ENCODE measurements at places on chromosomes 16 and 17. TPM values are rescaled to one million over a fixed set of nuclear protein-coding genes. Genes with fewer than 3 reads are reported as not detected.

DNA sequence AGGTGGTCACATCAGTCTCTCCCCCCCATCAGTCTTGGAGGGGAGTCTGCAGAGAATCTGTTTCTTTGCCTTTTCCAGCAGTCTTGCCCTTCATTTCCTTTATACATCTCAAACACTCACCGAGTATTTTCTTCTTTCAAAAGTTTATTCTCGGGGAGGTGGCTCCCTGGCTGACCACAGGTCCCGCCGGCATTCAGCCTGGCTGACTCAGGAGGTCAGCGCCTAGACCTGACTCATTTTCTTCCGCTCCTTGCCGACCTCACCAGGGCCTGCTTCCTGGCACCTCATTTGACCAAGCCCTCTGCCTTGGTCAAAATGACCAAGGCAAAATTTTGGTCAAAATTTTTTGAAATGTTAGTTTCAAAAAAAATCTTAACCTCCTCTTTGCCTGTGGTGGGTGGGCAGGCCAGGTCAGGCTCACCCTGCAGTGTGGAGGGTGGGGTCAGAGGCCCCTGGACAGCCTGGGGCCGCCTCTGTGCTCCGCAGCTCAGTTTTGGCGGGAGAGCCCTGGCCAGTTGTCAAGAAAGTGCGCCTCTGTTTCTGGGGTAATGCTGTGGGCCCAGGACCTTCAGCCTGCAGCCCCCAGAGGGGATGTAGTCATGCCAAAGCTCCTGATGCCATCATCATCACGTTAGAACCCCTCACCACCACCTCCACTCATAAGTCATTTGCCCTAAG is 165.6 kb downstream of the SPECC1 start:
- DNase-seq: no peak

The NPIPA8 gene
- 58.6 TPM for polyA plus RNA-seq

- DNase-seq: no peak
These were observed 11.1 kb upstream of the ATP2C2 start for GRCh38 chr16:84357191-84357651.

DNA sequence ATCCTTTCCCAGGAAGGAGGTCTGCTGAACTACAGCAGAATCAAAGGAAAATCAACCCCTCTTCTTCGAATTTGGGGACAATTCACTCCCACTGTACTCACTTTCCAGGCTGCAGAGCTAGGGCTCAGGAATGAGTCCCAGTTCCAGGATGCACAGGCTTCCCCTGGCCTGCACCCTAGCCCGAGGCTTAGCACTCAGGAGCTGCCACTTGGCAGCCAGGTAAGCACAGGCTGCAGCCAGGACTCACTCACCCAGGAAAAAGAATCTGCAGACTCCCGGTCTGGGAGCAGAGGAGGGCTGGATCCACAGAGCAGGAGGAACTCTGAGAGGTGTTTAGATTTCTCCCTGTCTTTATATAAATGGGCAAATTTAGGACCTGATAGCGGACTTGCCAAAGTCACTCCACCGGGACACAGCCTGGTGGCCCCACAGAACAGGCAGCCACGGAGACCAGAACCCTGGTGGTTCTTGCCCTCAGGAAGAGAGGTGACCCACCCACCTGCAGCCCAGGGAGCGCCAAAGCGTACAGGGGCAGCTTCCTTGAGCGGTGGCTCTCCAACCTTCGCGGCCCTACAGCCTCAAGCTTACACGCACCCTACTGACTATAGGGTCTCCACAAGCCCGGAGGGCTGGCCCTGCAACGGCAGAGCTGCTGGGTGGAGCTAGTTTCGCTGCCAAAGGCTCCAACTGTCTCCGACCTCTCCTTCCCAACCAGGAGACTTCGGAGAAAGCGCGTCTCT is 4.8 kb downstream of the CBLN1 start:
- DNase-seq: no peak

The ARHGDIG gene
- polyA plus RNA-seq: 6.0 TPM

DNA sequence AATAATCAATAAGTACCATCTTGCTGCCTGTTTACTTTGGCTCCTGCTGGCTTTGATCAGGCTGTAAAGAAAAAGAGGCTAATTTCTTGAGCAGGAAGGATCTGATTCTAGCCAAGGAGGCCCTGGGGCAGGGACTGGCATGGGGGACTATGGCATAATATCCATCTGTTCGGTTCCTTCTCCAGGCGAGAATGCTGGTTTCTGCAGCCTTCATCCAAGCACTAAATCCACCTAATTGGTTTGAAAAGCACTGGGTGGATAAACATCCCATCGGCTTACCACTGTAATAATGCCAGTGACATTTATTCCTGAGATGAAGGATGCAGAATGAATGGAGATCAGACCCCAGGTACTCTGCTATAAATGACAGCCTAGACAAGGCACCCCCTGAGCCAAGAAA is 180.0 kb upstream of the ASIC2 start:
- no peak for DNase-seq

DNA sequence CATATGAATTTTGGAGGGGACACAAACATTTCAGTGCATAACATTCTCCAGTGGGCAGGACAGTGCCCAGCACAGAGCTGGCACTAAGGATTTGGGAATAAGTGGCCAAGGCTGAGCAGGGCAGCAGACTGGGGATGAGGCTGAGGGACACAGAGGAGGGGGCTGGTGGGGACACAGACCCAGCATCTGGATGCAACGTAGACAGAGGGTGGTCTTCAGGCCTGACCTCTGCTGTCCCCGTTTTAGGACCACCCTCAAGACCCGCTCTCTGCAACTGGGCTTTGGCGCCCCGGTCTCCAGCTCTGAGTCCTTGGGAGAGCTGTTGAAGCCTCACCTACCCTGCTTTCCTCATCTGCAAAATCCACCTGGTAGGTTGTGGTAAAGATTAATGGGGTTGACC is 3.3 kb upstream of the PRSS33 start:
- no peak for DNase-seq

DNA sequence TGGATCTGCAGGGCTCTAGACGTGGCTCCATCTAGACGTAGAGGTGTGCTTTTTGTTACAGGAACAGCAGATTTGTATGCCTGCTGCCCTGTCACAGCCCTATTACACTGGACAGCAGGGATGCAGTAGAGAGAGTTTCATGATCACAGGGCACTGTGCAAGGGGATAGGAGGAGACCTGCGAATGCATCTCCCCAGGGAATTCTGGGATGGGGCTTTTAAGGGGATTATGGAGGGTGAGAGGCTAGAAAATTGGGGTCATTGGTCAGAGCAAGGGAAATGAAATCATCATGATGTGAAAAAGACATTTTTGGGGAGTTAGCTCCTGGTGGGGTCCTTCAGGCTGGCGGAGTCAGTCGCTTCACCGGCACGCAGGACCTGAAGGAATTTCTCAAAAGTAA is 3.9 kb upstream of the NUPR1 start:
- DNase-seq: no peak

DNA sequence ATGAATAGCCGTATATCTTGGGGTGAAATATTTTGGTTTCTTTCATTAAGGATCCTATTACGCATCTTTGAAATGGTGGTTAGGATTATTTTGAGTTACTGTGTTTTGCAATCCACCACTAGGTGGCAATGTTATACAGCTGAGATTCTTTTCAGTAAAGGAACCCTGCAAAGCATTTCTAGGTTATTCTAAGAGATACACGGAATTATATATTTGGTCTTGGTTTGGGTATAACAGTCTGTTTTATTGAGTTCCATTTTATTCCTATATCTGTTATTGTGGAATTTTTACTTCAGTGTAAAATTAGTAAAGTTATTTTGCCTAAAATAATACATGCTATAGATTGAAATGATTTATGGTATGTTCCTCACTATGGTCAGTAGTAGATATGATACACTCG is 62.9 kb upstream of the CPHXL start:
- peak; percentile 36 for DNase-seq

The PRKCB gene
- polyA plus RNA-seq: 3.8 TPM

The SDK2 gene
- polyA plus RNA-seq: 12.2 TPM

DNA sequence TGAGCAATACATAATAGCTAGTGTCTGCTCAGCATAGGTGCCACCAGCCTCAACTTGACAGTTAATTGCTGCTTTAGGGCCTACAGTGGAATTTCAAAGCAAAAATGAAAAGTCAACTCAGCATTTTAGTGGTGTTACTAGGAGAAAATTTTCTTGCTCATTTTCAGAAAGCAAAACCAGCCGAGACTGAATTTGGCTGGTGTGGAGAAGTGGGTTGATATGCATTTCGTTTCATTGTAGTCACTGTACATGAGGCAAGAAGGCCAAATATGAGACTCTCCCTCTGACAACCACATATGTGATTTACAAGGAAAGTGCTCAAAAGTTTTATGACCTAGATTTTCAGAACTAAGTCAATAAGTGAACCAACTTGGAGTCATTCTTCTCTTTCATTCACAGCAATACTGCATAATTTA is 54.0 kb downstream of the DUSP14 start:
- DNase-seq: no peak

All from left renal cortex interstitium (tissue), 4 donors.